ENCODE measurements at places on chromosomes 16 and 17.
A peak's percentile ranks its signal among the peaks of the same experiment; 100 is the strongest.

GRCh38 chr16:6976716-6977115 is 355.9 kb upstream of the RBFOX1 start:
- DNase-seq: no peak

DNA sequence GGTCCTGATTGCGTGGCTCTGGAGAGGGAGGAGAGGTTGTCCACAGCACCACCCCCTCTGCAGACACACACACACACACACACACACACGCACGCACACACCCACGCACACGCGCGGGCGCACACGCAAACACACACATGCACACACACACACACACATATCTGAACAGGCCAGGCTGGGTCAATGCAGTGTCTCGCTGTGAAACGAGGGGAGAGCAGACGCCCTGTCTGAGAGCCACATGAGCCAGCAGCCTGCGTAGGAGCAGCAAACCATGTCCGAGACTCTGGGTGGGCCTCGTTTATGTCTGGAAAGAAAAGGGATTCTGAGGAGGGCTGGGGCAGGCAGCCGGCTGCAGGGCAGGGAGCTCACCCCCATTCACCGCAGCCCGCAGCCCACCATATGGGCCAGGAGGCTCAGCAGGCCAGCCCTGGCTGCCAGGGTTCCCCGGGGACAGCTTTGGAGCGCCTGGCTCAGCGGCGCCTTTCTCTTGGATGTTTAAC is 93.3 kb upstream of the TNRC6C start:
- no peak for DNase-seq

- DNase-seq: no peak
Observed at GRCh38 chr17:70343114-70343513, 173.8 kb downstream of the KCNJ2 start.

- DNase-seq: no peak
Observed at GRCh38 chr17:39729280-39729851, 966 bp downstream of the MIEN1 start.

GRCh38 chr16:23987443-23987842 is 151.7 kb downstream of the PRKCB start:
- DNase-seq: no peak

DNA sequence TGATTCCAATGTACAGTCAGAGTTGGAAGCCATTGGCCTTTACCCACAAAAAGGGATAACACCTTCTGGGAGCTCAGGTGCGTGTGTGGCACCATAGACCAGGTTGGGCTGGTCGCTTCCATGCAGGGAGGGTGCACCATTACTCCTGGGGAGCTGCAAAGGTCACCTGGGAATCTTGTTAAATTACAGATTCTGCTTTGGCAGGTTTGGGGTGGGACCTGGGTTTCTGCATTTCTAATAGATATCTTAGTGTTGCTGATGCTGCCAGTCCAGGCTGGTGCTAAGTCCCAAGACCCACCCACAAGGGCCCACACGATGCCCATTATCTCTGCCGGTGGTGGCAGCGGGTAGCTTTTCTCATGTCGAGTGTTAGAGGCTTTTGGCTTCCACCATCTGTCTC is 148.3 kb upstream of the CACNG5 start:
- DNase-seq: no peak

- DNase-seq: no peak
Observed at GRCh38 chr16:88440111-88440510, 13.0 kb upstream of the ZFPM1 start.

DNA sequence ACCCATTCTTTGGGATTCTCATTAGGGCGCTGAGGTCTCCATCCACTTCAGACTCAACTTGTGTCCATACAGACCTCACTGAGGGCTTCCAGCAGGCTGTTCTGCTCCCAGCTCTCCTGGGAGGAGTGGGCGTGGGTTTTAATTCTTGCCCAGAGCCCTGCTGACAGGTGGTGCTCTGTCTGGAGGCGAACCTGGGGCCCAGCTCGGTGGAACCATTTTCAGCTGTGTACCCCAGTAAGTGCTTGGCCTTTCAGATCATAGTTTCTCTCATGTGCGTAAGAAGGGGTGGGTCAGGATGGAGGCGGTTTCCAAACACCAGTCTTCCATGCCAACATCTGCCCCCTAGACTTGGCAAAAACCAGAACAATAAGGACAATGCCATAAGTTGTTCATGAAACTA is 21.4 kb upstream of the NKD1 start:
- DNase-seq: no peak

DNA sequence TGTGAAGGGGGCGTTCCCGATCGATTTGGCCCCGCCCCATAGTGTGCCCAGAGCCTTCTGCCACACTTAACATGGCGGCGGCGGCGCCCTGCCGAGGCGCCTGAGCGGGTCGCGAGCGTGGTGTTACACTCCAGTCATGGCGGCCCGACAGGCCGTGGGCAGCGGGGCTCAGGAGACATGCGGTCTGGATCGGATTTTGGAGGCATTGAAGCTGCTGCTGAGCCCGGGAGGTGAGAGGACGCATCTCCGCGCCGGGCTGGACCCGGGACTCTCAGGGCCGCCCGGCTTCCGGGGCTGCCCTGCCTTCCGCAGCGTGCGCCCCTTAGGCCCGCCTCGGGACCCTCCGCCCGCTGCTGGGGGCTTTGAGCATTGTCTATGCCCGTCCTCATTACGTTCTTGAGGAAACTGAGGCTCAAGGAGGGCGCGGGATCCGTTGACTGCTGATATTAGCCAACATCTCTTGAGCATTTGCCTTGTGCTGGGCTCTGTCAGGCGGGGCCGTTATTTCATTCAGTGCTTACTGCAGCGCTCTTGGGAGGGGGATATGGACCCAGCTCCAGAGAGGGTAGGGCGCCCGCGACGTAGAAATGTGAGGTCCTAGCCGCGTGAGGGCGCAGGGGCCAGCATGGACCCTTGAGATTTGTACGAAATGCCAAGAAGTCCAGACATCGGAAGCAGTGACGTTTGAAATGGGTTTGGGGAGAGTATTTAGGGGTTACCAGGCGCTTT is at the start of gene TANGO6:
Gene TANGO6, plus strand, starts transcription at position 50 of the 729 bp plus-strand sequence. Its CDS starts 87 bp downstream, at position 137.
- peak; percentile 75 for DNase-seq

DNA sequence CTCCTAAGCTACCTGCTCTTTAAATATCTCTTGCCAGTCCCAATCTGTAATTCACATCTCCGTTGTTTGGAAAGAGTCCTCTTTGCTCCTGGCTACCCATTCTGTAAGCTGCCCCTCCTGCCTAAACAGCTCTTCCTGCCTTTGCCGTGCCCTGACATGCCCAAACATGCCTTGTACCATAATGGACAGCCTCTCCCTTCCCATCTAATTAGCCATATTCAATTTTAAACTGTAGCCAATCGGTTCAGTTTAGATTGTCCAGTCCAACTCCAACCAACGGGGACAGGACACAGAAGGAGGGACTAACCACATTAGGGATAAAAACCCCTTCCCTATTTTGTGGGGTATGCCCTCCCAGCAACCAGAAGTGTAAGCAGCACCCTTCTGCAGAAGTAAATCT is 30.6 kb upstream of the CLEC3A start:
- no peak for DNase-seq

GRCh38 chr16:66696669-66697630 is at the start of gene CMTM4:
Gene CMTM4 (minus strand): TSS chr16:66696743. CDS start chr16:66696525, 218 bp downstream.
- DNase-seq: peak; percentile 81

GRCh38 chr17:40358323-40359038 is 6.1 kb downstream of the GJD3 start:
- peak; percentile 72 for DNase-seq

DNA sequence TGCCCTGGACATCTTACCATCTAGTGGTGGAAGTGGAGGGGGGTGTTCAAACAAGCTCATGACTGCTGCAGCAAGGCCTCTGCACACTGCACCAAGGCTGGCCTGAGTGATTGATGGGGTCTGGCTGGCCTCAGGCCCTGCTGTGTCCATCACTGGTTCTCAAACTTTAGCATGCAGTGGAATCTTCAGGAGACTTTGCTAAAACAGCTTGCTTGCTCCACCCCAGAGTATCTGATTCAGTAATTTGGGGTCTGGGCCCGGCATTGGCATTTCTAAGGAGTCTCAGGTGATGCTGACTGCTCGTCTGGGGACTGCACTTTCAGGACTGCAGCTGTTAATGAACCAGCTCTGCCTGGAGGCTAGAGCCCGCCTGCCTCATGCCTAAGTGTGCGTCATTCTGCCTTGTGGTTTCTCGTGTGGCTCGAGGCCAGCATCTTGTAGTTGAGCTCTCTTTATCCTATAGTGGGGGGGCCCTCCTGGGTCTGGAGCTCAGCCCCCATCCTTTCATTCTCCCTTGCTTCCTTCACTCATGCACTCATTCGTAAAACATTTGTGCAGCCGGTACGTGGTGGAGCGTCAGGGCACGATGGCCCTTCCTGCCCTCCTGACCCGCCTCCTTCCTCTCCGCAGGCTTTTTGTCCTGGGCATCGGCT is 4.1 kb downstream of the MGAT5B start:
- DNase-seq: no peak

- no peak for DNase-seq
Observed at GRCh38 chr17:75636381-75637142, 3.3 kb downstream of the SMIM5 start.

DNA sequence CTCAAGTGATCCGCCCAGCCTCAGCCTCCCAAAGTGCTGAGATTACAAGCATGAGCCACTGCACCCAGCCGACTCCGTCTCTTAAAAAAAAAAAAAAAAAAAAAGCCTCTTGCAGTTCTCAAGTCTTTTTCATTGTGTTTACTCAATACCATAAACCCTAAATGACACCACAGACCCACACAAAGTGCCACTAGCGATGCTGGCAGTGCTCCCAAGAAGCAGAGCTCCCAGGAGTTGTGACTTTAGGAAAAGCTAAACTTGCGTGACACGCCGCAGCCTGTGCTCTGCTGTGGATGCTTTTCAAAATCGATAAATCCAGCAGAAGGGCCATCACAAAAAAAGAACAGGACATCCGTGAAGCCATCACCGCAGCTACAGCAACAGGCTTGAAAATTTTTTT is 114.7 kb downstream of the ANKRD11 start:
- DNase-seq: no peak

- DNase-seq: peak; percentile 76
Observed at GRCh38 chr17:45316434-45317110, at the start of gene MAP3K14. Gene MAP3K14 (minus strand): TSS chr17:45317020. CDS start chr17:45290745, 26,275 bp downstream.

DNA sequence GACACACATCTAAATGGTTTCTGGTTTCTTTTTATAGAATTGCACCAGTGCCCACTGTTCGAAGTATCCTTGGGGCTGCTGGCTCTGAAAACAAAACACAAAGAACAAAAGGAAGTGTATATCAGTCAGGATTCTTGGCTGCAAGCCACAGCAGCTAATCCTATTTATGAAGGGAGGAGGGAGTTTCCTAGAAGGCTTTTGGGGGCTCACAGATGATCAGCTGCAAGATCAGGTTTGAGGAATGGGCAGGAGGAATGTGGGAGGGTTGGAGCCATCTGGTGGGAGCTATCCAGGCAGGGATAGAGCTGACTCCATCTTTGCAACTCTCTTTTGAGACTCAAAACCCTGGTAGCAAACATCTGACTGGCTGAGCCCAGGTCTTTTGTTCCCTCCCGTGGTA is 118.3 kb upstream of the EEF2KMT start:
- DNase-seq: no peak

- no peak for DNase-seq
Observed at GRCh38 chr17:5391678-5392077, 27.8 kb downstream of the NUP88 start.

GRCh38 chr17:8420041-8420934 is 15.4 kb upstream of the NDEL1 start:
- DNase-seq: peak; percentile 42

- no peak for DNase-seq
Observed at GRCh38 chr17:10638151-10638550, 19.0 kb downstream of the MYH3 start.

- DNase-seq: no peak
Observed at GRCh38 chr17:70636517-70637133, 467.3 kb downstream of the KCNJ2 start.

DNA sequence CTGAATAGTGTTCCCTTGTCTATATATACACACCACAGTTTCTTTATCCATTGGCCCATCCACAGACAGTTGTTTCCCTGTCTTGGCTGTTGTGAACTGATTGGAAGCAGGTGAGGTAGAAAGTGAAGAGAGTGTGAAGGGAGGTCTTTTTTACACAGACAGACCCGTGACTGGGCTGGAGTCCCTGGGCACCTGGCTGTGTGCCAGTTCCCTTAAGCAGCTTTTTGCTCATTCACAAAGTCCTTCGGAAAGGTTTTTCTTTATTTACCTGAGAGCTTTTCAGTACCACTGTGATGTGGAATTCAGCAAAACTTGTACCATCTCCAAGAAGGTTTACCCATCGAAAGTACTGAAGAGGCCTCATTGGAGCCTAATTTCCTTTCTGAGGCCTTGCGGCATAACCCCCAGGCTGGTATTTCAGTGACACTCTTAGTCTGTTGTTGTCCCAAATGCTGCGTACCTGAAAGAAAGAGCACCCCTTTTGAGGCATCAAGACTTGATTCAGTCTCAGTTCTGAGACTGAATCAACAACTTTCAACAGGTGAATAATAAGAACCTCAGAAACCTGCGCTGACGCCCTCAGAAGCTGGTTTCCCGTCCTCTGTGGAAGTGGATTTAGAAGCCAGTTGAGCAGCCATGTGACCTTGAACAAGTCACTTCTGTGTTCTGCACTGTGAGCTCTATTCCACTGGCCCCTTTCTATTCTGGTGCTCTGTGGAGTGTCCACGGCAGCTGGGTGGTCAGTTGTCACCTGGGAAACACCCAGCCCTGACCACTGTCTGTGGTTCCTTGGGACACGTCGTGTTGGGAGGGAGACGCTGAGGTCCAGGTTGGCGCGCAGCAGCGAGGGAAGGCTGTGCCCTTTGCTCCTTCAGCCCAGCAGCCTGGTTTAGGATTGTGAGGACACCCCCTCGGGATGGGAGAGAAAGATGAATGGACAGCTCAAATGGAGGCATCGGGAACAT is 53.9 kb upstream of the CRISPLD2 start:
- no peak for DNase-seq

DNA sequence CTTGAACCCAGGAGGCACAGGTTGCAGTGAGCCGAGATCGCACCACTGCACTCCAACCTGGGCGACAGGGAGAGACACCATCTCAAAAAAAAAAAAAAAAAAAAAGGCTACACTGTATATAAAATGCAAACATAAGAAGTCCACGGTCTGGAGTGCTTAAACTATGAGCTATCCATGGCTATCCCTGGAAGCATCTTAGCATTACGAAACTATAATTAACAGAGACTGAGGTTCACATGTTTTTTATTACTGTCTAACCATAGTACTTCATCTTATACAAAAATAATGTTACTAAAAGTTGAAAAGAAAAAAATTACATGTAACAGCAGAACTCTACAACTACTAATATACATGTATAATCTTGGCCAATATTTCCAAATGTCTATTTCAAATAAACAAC is 32.8 kb downstream of the HELZ start:
- DNase-seq: no peak

- DNase-seq: no peak
Observed at GRCh38 chr16:728131-728889, 1.4 kb downstream of the HAGHL start.

GRCh38 chr16:85969159-85969558 is 70.2 kb downstream of the IRF8 start:
- DNase-seq: no peak

- no peak for DNase-seq
Observed at GRCh38 chr17:1122533-1123392, 57.0 kb downstream of the ABR start.

- no peak for DNase-seq
Observed at GRCh38 chr16:1496464-1496863, 3.3 kb downstream of the TELO2 start.

- DNase-seq: no peak
Observed at GRCh38 chr17:74369221-74369620, 1.9 kb downstream of the GPR142 start.

All from renal cortex interstitium (tissue), 15 donors.